ENCODE measurements at places on chromosomes 2 and 18.

DNA sequence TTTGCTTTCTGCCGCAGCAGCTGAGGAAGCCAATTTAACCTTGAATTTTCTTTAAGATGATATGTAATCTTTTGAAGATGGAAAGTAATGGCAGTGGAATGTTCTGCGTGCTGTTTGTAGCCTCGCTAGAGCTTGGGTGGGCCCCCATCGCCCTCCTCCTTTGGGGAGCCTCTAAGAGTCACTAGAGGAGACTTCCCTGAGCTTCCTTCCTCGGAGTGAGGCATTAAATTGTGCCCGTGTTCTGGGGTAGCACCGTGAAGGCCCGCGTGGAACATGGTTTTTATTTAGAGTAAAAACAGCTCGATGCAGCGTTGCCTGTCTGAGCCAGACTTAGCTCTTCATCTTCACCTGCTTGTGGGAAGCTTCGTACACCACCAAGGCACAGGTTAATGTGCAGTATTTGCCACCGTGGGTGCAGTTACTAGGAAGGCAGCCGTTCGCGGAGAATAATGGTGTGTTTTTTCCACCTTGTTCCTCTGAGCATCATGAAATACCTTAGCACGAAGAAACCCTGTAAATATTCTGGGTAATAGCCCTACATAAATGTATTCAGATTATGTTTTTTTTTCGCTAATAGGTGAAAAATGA, 38.5 kb downstream of the NCK2 start:
- DNase-seq = peak; percentile 56

- no peak for DNase-seq
Measured at GRCh38 chr2:61262699-61263098, 100.7 kb downstream of the C2orf74 start.

GRCh38 chr2:203842373-203842772, 25.2 kb upstream of the CTLA4 start:
- DNase-seq = no peak

- no peak for DNase-seq
Measured at GRCh38 chr2:200681697-200682096, 95.9 kb downstream of the AOX1 start.

- peak; percentile 95 for DNase-seq
Measured at GRCh38 chr2:128318776-128319464, at the start of gene HS6ST1. HS6ST1 (minus strand) TSS chr2:128318868; CDS start chr2:128318563, 305 bp downstream.

GRCh38 chr18:8949206-8949605, 153.3 kb upstream of the NDUFV2 start:
- no peak for DNase-seq

GRCh38 chr2:104859291-104859765, 5.4 kb downstream of the POU3F3 start:
- DNase-seq = no peak

GRCh38 chr2:105808423-105809096, 63.8 kb downstream of the NCK2 start:
- no peak for DNase-seq

- DNase-seq = no peak
Measured at GRCh38 chr2:39494784-39495251, 57.7 kb upstream of the MAP4K3 start.

DNA sequence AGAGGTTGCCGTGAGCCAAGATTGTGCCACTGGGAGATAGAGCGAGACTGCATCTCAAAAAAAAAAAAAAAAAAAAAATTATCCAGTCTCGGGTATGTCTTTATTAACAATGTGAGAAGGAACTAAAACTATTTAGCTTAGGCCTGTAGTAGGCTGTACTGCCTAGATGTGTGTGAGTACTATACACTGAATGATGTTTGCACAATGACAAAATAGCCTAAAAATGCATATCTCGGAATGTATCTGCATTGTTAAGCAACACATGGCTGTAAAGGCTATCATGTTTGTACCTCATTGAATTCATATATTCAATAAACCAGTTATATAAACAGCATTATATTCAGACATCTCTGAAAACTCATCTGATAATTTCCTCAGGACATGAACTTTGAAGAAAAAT, 191.2 kb upstream of the SESTD1 start:
- DNase-seq = no peak

DNA sequence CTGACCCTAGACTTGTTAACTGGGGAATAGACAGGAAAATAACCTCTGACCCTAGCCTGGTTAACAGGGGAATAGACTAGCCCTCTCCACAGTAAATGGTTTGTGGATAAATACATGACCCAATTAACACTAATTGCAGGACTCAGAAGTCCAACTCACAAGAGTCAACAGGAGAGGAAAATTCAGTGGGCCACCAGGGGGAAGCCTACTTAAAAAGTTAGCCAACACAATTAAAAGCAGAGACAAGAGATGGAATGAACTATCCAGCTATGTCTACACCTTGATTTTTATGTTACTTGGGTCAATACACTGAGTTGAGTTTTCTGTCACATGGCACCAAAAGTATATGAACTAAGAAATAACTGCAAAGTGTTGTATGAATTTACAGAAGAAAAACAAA, 158.8 kb upstream of the SLC39A10 start:
- peak; percentile 34 for DNase-seq

- no peak for DNase-seq
Measured at GRCh38 chr2:37809525-37809924, 115.6 kb upstream of the RMDN2 start.

GRCh38 chr2:48560546-48561209, 30.7 kb downstream of the STON1 start:
- DNase-seq = no peak

GRCh38 chr2:169619946-169620345, 35.8 kb downstream of the PPIG start:
- DNase-seq = no peak

- DNase-seq = no peak
Measured at GRCh38 chr2:1497122-1497611, 83.9 kb downstream of the TPO start.

GRCh38 chr2:237722616-237723015, 76.0 kb upstream of the RBM44 start:
- no peak for DNase-seq

- no peak for DNase-seq
Measured at GRCh38 chr18:33757037-33757436, 179.0 kb downstream of the ASXL3 start.

DNA sequence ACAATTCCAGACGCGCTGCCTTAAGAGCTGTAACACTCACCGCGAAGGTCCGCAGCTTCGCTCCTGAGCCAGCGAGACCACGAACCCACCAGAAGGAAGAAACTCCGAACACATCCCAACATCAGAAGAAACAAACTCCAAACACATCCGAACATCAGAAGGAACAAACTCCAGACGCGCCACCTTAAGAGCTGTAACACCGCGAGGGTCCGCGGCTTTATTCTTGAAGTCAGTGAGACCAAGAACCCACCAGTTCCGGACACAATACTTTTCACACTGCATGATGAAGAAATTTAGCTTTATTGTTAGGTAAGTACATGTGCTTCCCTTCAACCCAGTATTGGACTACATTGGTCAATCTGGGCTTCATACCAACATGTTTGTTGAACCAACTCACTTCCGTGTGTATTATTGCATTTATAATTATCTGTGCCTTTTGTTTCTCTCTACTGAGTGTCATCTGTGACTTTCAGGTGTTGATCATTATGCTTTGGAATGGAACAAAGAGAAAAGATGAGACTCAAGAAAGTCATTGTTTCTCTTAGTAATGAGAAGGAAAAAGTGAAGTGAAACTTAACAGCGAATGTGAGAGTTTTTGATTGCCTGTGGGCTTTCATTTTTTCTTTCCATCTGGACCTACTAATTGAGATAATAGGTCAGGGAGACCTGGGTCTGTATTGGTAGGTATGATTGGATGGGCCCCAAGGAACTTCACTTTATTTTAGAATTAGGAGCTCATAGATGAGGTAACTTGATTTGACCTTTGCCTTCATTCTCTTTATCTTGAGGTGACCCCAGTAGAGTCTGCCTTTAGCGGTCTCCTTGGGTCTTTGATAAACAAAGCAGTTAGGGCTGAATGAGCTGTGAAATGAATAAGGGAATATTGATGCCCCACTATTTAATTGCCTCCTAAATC, 76.1 kb upstream of the CAVIN2 start:
- no peak for DNase-seq

- DNase-seq = no peak
Measured at GRCh38 chr2:27243391-27244130, 19.3 kb downstream of the SLC30A3 start.

DNA sequence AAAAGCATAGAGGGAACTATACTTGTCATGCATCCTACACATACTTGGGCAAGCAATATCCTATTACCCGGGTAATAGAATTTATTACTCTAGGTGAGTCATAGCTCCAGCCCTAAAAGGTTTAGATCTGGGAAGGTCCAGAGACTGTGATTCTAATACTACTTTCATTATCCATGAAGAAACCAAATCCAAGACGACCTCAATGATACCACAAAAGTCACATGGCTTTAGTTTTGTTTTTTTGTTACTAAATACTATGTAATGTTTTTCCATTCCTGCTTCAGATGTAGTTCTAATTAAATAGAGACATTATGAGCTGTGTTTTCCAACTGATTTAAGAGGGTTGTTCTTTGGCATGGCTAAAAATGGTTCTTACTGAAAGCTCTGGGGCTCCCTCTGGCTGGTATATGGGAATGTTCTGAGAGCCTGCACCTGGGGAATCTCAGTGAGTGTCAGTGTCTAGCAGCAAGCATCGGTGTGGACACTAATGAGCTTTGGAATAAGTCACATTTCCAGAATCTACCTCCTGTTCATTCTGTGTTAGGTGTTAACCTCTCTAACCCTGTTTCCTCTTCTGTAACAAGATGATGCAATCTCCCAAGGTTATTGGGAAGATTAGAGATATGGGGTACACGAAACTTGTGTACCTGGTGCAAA, 20.5 kb upstream of the IL1RL2 start:
- DNase-seq = no peak

GRCh38 chr2:157460384-157460837, 16.5 kb upstream of the CYTIP start:
- no peak for DNase-seq

GRCh38 chr2:42047488-42048298, at the start of gene PKDCC:
PKDCC (plus strand) TSS chr2:42048021; CDS start chr2:42048200, 179 bp downstream.
- DNase-seq = peak; percentile 14

GRCh38 chr2:26068602-26069298, 34.9 kb downstream of the RAB10 start:
- no peak for DNase-seq

- peak; percentile 31 for DNase-seq
Measured at GRCh38 chr2:30336978-30337841, 105.9 kb downstream of the LBH start.

GRCh38 chr2:55781542-55781941, 87.9 kb upstream of the PNPT1 start:
- no peak for DNase-seq

- no peak for DNase-seq
Measured at GRCh38 chr2:124797049-124797448, 772.0 kb downstream of the CNTNAP5 start.

DNA sequence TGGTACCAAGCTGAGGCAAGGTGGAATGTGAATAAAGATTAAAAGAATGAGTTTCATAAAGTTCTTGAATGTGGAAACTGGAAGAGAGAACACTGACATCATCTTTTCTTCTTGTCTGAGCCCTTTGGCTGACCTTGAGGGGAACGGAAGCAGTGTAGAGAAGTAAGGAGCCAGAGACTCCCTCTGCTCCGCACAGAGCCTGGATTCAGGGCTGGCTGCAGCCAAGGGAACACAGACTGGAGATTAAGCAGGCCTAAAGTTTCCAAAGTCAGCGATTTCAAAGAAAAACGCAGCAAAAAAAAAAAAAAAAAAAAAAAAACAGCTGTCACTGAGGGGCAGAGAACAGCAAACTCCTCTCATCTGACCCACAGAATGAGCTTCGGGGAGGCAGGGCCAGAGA, 19.3 kb upstream of the ALK start:
- DNase-seq = no peak
